Effector CD4-positive, alpha-beta T cell (primary cell): ENCODE measurements at places on chromosomes 1 and 21.

DNA sequence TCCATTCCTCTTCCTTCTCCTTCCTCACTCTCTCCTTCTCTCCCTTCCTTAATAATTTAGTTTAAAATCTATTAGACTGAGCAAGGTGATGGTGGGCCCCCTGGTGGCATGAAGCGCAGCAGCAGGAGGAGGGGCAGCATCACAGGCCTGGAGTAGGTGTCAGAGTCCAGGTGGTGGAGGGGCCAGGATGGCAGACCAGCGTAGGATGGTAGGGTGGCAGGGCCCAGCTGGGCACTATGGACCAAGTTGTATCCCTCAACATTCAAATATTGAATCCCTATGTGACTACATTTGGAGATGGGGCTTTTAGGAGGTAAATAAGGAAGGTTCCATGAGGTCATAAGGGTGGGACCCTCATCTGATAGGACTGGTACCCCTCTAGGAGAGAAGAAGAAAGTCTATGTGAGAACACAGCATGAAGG lies 61.0 kb downstream of the WDR4 start:
- DNase-seq: peak; percentile 48

DNA sequence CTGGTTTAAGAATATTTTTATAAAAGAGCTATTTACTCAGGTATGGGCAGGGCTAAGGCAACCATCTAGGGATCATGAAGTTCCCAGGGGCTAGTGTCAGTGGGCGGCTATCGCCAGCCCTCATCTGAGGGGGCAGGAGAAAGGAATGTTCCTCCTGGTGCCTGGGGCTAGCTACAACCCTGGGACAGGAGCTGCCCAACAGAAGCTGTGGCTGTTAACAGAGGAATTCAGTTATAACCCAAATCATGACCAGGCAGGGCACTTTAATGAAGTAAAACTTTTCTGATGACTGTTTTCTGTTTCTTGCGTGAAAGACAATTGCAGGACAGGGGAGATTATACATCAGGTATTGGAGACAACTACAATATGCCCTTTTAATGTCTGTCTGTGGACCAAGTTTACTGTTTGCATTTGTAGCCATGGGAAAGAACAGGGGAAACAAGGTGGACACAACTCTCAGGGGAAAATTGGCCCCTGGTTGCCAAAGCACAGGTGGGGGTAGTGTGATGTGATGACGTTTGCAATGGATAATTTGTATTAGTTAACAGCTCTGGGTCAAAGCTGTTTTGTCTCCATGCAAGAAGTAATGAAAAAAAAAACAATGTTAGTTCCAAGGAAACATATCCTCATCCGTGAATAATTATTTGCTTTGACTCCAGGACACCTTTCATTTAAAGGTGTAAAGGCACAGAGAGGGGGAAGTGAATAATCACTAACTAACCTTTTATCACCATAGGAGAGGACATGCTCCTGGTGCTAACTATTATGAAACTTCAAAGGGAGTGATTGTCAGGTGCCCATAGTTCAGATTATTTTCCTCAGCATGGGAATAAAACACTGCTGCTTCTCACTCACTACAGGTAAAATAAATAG lies 105.2 kb downstream of the TSEN15 start:
- DNase-seq: no peak

- DNase-seq: no peak
Measured at GRCh38 chr1:112262316-112262715, 133.7 kb upstream of the CTTNBP2NL start.

DNA sequence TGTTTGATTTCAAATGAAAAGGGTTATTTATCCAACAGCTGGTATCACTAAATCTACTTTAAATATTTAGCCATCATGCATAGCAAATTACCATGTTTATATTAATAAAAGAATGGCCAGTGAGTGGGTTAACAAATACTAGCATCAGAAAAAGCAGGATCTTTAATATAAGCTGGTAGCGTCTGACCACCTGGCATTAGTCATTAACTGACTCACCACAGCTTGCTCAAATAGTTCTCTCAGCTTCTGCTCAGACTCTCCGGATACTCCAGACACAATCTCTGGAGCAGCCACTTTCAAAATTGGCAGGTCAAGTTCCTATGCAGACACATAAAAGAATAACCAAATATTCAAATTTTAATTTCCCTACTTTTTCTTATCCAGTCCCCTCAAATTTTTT lies 29.6 kb downstream of the NVL start:
- no peak for DNase-seq

GRCh38 chr1:152047413-152047729 lies 10.6 kb upstream of the S100A11 start:
- DNase-seq: no peak

- no peak for DNase-seq
Measured at GRCh38 chr1:244874974-244875579, 10.7 kb upstream of the HNRNPU start.

GRCh38 chr1:119133987-119134386 lies 6.5 kb downstream of the WARS2 start:
- no peak for DNase-seq

GRCh38 chr1:209601809-209602657 lies 18.5 kb downstream of the CAMK1G start:
- no peak for DNase-seq

DNA sequence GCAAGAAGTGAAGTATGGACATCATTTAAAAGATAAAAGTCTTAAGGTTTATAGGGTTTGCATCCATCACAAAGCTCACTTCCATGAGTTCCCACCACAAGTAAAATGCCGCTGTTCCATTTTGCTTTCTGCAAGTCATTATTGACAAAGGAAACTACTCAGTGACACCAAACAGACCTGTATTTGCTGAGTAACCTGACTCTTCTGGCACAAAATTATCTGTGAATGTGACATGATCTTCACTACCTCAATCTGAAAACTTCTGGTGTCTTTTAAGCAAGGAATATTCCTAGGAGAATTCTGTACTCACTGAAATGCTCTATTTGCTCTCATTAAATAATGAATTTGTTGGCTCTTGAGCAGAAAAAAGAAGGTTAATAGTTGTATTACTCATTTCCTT lies 1077.4 kb upstream of the ADGRL4 start:
- DNase-seq: no peak

DNA sequence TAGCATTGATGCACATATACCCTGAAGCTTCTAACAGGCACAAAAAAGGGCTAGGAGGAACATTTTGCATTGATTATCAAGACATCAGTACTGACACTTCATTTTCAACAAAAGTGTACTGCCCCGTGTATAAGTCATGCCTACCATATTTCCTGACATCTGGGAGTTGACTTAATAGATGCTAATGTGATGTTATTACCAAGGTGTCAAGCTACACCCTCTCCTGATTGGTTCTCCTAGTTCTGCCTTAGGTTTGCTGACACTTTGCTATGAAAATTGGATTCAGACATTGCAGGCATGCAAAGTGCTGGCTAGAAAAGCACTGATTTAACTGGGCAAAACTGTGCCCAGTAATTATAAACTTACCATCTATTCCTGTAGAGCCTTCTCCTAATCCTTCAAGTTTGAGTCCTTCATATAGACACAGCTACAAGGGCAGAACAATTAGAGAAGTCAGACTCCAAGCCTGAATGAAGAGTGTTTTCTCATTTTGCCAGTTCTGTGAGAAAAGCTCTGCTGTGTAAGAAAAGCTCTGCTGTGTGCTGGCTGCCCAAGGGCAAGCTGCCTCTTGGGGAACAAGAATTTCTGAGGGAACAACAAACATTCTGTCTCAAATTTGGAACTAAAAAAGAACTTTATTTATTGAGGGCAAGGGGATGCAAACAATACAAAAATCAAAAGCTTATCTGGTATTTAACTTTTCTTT lies 11.2 kb downstream of the S100A10 start:
- no peak for DNase-seq

GRCh38 chr21:41874611-41875010 lies 4.5 kb downstream of the PRDM15 start:
- DNase-seq: no peak

GRCh38 chr1:118504221-118504644 lies 319.2 kb upstream of the SPAG17 start:
- no peak for DNase-seq

DNA sequence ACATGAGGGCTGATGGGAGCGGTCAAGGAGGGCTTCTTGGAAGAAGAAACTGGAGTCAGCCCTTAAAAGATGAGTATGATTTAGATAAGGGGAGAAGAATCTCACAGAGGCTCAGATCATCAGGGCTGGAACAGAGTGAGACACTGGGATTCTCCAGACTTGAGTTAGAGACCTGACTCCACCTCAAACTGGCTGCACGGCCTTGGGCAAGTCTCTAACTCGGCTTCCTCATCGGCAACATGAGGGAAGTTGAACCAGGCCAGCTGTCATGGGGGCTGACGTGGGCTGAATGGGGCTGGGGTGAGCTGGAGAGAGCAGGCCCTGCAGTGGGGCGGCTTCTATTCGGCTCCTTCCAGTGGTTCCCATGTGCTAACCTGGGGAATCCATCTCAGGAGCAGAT lies 2.5 kb downstream of the C1QC start:
- DNase-seq: no peak

- peak; percentile 11 for DNase-seq
Measured at GRCh38 chr1:95117207-95118066, at the start of gene TLCD4. TLCD4 (plus strand) TSS chr1:95117355; CDS start chr1:95143902, 26,547 bp downstream.

GRCh38 chr1:179365342-179366092 lies at the start of gene AXDND1:
AXDND1 (plus strand) TSS chr1:179365971; CDS start chr1:179366510, 539 bp downstream.
- peak; percentile 83 for DNase-seq

- DNase-seq: no peak
Measured at GRCh38 chr21:19695796-19696195, 1292.2 kb upstream of the TMPRSS15 start.

DNA sequence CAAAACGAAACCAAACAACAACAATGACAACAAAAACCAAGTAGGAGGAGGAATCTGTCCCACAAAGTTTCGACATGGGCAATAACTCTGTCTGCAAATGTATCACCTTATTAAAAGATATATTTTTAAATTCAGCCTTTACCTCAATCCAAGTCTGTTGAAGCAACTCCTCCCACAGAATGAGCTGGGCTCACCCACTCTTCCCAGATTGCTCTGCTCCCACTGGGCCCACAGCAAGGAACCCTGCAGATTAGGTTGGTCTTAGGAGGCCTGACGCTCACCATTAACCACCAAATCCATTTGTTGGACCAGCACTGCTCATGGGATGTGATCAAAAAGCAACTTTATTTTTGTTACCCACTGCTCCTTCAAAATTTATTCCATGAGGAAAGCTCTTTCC lies 114.7 kb upstream of the CDC42BPA start:
- no peak for DNase-seq

DNA sequence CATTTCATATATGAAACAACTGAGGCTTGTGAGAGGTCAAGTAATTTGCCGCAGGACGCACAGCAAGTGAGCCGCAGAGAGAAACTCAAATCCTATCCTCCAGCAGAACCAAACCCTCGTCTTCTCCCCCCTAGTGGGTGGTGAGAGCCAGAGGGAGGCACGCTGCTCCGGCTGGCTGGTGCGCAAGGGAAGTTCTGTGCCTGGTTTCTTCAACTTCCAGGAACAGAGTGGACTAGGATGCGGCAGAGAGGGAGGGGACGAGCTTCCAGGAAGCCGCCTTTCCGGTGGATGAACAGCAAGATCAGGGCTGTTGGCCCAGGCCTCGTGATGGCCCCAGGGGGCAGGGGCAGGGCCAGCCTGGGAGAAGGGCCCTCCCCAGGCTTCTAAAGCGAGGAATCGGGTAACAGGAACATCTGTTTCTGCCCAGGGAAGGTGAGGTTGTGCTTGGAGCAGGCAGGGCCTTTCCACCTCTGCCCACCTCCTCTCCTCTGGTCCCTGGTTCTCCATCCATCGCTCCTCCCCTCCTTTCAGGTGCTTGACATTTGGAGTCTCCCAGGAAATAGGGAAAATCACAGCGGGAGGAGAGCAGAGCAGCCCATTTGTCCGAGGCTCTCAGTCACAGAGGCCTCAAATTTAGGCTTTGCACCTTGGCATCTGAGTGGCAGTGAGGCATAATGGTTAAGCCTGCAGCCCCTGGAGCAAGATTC lies 16.8 kb upstream of the PDIK1L start:
- DNase-seq: no peak

DNA sequence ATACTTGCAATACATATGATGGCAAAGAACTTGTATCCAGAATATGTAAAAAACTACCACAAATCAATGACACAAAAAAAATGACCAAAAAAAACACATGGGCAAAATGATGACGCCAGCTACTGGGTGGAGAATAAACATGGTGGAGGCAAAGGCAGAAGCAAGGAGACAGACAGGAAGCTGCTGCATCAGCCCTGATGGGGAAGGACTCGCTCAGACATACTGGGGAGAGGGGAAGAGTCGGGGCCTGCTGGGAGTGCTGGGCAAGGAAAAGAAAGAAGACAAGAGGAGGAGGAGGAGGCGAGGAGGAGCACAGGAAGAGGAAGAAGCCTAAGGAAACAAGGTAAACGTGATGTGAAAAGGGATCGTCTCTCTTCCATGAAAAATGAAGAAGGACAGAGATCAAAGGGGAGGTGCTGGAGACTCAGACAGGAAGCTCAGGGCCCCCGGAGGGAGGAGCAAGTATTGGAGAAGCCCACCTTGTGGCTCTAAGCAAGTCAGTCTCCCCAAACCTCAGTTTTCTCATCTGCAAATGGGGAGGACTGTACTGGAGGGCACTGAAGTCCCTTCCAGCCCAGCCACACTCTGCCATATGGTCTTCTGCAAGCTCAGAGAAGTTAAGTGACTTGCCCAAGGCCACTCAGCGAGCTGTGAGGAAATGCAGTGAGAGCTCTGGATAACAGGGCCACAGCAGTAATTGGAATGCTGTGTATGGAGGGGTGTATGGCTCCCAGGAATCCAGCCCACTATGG lies 24.2 kb downstream of the OLFML2B start:
- DNase-seq: no peak

DNA sequence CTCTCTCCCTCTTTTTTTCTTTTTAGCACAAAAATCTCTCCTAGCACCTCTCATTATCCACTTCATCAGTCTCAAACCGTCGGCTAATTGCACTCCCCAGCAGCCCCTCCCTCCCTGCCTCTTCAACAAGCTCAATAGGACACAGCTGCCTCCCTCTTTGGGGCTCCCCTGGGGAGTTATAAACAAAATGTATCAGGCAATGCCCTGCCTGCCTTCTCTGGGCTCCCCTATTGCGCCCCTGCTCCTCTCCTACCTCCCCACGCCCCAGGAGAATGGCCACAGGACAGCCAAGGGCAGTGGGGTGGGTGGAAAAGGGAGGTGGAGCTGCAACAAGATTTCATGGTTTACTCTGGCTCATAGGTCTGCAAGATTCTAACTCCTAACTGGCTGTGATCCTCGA lies 147.1 kb upstream of the GRIK3 start:
- DNase-seq: no peak

DNA sequence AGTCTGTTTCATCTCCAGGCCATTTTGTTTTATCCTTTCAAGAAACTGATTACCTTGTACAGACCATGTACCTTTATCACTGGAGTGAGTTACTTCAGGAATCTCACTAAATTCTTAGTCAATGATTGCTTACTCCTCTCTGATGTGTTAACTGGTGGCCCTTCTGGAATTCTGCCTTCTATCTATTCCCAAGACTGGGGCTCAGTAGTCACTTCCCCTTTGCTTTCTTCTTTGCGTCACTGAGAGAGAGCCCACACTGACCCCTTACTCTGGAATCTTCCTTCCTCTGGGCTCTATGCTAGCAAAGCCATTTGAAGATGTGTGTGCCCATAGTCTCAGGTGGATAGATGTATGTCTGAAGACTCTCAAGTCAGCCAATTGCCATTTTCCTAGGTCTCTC lies 34.6 kb downstream of the XCL2 start:
- DNase-seq: no peak

- no peak for DNase-seq
Measured at GRCh38 chr1:212098771-212099170, 63.2 kb downstream of the DTL start.
